ENCODE measurements at places on chromosomes 1 and 21.
A peak's percentile ranks its signal among the peaks of the same experiment; 100 is the strongest.

- DNase-seq: no peak
These were observed 181.1 kb downstream of the FCRL5 start for GRCh38 chr1:157371221-157371620.

DNA sequence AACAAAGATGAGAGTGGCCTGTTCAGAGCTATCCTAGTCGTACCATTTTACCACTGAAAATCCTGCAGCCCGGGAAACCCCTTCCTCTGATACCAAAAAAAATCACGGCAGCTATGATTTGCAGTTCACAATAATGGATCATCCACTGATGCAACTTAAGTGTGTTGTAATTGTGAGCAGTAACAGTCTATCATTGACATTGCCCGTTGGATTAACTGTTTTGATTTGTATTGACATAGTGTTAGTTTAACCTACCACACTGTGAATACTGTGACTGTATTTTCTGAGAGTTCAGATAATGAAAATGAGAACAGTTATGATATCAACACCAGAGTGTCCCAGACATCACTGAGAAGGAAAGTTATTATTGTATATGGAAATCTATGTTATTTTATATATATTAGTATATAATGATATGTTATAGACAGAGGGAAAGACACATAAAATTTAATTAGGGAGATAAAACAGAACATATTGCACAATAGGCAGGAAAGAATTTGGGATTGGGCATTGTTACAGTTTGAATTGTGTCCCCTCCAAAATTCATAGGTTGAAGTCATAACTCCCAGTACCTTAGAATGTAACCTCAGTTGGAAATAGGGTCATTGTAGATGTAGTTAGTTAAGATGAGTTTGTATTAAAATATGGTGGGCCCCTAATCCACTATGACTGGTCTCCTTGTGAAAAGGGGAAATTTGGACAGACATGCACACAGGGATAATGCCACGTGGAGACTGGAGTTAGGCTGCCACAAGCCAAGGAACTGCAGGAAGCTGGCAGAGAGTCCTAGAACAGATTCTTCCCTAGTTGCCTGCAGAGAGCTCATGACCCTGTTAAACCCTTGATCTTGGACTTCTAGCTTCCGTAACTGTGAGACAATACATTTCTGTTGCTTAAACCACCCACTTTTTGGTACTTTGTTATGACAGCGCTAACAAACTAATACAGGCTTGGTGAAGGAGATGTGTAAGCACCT is 54.4 kb downstream of the TLCD4 start:
- peak; percentile 7 for DNase-seq

DNA sequence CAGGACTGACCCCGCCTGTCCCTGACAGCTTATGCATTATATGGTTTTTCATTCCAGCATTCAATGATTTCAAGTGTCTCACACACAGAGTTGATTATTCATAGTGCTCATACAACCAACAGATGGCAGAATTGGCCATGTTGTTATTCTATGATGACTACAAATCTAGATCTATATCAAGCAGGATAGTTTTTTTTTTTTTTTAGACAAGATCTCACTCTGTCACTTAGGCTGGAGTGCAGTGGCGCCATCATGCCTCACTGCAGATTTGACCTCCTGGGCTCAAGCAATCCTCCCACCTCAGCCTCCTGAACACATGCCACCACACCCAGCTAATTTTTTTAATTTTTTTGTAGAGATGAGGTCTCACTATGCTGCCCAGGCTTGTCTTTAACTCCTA is 40.1 kb upstream of the LRRC8D start:
- no peak for DNase-seq

DNA sequence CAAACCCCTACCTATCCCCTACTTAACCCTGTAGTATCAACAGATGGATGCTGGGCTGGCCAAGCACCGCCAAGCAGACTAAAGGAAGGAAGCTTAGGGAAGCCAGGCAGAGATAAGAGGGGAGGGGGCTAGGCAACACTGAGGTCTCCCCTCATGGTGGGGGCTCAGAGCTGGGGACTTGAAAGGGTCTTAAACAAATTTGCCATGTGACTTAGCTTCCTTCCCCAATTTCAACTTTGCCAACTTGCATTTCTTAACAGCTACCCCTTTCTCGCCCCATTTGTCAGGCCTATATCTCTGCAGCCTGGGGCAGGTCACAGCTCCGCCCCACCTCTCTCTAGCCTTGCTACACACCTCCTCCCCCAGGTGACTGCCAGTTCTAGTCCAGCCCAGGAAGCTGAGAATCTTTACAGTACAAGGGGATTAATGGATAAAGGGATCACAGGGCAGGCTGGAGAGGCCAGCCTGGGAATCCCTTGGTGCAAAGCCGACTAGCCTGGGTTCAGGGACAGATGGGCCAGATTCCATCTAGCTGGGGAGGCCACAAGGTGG is 3.4 kb downstream of the KIF21B start:
- no peak for DNase-seq

DNA sequence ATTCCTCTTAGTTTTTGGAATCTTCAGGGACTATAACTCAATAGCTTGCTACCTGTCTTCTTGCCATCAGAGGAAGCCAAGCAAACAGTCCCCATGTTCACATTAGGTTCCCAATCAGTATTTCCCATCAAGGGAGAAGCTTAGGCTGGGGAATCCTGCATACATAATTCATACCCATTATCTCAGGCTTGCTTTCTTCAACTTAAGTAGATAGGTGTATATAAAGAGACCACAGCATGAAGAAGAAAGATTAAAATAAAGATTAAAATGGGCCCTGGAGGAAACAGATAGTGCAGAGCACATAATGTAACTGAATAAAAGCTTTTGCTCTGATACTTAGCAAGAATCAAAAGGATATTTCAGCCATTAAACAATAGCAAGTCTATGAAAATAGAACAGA is 29.0 kb upstream of the KCNK1 start:
- no peak for DNase-seq

- no peak for DNase-seq
These were observed 1.1 kb upstream of the MAP7D1 start for GRCh38 chr1:36154765-36155407.

DNA sequence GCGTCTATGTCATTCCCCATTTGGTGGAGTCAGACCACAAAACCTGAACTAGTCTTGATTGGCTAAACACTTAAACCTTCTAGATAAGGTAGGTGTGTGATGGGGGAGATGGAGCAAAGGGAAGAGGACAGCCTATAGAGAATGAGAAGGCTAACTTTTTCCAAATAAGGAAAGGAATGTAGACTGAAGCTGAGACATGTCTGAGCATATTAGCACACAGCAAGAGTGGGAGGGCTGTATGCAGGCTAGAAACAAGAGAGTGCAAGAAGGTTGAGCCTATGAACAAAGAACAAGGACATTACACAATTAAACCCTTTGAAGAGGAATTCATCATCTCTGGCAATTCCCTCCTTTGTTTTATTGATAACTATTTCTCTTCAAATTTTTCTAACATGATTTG is 89.2 kb upstream of the OLFM3 start:
- DNase-seq: no peak

DNA sequence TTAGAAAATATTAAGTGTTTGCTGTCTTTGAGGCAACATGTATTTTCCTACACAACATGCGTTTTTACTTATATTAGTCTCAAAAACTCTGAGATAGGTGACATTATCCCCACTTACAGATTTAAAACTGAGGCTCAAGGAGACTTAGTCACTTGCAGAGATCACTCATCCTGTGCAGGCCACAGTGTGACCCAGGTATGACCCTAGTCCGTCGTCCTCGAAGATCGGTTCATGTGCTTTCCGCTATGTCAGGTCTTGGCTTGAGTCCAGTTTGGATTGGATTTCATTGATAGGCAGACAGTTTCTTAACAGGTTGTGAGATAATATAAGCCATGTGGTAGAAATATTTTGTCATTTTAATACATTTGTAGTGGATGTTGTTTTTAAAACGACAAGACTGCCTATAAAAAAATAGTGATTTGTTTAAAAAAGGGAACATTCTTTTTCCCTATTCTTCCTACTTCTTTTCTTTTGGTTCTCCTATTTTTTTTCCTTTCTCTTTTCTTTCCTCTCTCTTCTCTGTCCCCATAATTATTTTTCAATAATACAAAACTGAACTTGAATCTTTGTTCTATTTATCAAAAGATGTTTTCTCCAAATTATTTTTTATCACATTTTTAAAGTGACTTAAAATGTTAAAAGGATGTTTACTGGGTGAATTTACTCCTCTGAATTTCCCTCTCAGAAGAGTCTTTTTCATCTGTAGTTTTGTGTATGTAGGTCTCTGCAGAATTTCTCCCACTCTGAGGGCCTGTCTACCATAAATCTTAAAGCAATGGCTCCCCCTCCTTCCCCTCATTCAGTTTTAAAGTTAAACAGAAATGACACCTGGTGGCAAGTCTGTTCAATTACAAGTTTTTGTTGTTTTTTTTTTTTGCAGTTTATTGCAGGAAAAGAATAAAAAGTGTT is 81.8 kb downstream of the PHTF1 start:
- DNase-seq: no peak

DNA sequence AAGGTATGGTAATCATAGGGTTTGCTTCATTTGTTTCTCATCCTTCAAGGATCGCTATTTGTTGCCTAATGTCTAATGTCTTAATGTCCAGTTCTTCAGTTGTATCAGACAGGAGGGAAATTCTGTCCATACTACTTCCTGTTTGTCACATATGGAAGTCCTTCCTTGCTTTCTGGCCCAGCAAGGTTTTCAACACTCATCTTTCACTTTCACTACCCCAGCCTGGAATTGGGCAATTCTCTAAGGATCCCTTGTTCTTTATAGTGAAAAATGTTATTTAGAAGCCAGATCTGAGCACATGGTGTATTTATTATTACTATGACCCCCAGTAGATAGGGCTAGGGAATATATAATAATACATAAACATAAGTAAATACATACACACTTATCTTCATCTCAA is 50.6 kb upstream of the SLC35A3 start:
- DNase-seq: no peak

DNA sequence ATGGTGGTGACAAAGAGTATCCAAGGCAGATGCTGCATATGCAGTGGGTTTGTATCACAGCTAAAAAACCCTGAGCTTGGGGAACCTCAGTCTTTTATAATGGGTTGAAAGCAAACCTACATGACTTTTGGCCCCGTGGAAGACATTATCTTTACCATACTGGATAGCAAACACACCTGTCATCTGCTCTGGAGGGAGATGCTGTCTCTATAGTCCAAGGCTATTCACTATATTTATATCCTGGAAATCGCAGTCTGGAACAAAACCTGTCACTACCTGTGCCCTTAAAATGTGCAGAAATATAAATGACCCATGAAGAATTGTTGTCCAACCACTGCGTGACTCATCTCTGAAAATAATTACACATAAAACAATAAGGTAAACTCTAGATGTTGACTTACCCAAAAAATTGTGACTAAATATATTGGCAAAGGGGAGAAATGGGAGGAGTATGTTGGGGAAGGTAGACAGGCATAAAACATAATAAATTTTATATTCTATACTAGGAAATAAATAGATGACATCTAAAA is 121.0 kb upstream of the CXADR start:
- no peak for DNase-seq

- no peak for DNase-seq
These were observed 951.3 kb downstream of the ADGRL2 start for GRCh38 chr1:82752046-82752445.

- DNase-seq: no peak
These were observed 7.3 kb downstream of the NDUFV3 start for GRCh38 chr21:42900446-42900845.

GRCh38 chr1:154745750-154746425 is 124.2 kb downstream of the KCNN3 start:
- no peak for DNase-seq

GRCh38 chr1:15303935-15304334 is 56.9 kb downstream of the FHAD1 start:
- no peak for DNase-seq

- DNase-seq: no peak
These were observed 202.9 kb downstream of the HHAT start for GRCh38 chr1:210531475-210532222.

GRCh38 chr1:66478116-66478515 is 55.8 kb upstream of the SGIP1 start:
- DNase-seq: no peak

- no peak for DNase-seq
These were observed 28.2 kb downstream of the STPG1 start for GRCh38 chr1:24385160-24385940.

DNA sequence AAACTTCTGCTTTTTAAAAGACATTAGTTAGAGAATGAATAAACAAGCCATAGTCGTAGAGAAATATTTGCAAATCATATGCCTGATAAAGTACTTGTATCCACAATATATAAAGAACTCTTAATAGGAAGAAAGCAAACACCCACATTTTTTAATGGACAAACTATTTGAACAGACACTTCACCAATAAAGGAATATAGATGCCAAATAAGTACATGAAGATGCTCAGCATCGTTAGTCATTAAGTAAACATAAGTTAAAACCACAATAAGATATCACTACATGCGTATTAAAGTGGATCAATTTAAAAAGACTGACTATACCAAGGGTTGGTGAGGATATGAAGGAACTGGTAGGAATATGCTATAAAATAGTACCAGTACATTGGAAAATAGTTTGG is 142.3 kb upstream of the ZC3H11B start:
- DNase-seq: no peak

GRCh38 chr1:36257375-36257767 is 33.1 kb downstream of the THRAP3 start:
- DNase-seq: no peak

- DNase-seq: no peak
These were observed 12.4 kb downstream of the KRTAP22-2 start for GRCh38 chr21:30577766-30578165.

GRCh38 chr1:241423541-241424479 is 66.8 kb upstream of the RGS7 start:
- no peak for DNase-seq

- DNase-seq: no peak
These were observed 309.9 kb downstream of the ADGRL2 start for GRCh38 chr1:82110366-82111254.

- no peak for DNase-seq
These were observed 17.0 kb downstream of the C1orf115 start for GRCh38 chr1:220707160-220707559.

DNA sequence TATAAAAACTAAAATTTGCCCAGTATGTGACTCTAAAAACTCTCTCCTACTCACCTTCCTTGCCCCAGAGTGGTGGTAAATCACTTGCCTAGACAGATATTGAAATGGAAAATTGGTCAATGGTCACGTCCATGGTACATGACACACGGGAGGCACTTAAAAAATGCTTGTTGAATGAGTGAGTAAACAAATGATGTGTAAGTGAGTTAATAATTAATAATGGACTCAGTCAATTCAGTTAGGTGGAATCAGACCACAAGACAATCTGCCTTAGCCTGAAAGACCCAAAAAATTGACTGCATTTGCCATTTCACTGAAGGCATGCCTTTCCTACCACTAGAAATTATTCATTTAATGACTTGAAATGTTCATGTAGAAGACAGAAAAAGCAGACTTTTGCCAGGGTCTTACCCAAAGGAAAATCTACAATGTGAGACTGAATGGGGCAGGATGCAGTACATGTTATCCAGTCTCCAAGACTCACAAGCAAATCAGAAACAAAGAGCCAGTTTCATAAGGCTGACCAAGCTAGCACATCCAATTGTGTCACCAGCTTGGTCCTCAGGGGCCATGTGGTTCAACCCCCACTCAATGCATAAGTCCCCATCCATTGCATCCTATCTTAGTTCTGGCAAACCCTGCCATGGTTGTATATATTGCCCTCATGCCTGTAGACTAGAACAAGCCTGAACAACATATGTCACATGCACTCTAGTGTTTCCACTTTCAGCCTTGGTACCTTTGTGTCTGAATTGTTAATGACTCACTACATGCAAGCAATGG is 73.6 kb downstream of the TBX15 start:
- no peak for DNase-seq

Measured in cerebellar nuclear complex (tissue), 1 donor.